Astrocyte (in vitro differentiated cells and primary cell): ENCODE measurements at places on chromosomes 2 and 18.

GRCh38 chr18:8658858-8659485 is 46.4 kb upstream of the MTCL1 start:
- DNase-seq, result no peak

- no peak for DNase-seq
Observed at GRCh38 chr18:48829443-48830149, 121.2 kb downstream of the SMAD7 start.

- peak; percentile 7 for DNase-seq
Observed at GRCh38 chr18:56992777-56993176, 154.1 kb upstream of the BOD1L2 start.

GRCh38 chr2:228180181-228181097 is 1.0 kb downstream of the SPHKAP start:
- DNase-seq, result no peak

DNA sequence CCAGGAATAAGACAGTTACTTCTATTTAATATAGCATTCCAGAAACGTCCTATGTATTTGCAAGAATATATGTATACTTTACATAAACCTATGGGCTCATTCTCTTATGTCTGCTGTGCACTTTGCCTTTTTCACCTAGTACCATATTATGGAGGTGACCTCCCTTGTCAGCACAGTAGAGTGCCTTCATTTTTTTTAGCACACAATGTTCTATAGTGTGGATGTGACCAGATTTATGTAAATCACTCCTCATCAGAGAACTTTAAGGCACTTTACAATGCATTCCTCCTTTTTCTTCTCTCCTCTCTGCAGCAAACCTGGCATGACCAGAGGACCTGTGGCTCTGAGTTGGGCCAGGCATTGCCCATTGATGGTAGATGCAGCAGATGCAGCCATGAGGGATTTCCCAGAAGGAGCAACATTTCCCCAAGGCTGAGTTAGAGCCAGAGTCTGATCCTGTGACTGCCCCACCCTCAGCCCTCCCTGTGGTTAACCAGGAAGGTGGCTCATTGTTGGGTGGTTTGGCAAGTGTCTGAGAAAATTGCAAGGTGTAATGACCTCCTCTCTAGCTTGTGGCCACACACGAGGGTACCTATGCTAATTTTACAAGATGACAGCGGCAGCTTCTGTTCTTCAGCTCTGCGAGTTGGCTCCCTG is 76.5 kb upstream of the DLX2 start:
- DNase-seq, result peak; percentile 75

DNA sequence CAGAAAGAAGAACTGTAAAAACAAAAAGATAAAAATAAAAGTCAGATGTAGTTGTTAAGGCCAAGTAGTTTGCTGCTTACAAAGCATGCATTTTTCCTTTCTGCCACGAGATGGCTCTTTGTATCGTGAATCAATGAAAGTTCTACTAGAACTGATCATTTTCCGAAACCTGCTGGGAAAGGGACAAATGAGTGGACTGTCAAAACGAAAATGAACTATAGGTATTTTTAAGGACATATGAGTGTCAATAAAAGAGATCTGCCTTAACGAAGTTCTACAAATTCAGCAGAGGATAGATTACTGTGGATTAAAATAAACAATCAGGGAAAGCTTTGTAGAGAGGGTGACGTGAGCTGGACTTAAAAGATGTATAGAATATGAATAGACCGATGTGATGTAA is 15.0 kb upstream of the ELOA2 start:
- peak; percentile 33 for DNase-seq

DNA sequence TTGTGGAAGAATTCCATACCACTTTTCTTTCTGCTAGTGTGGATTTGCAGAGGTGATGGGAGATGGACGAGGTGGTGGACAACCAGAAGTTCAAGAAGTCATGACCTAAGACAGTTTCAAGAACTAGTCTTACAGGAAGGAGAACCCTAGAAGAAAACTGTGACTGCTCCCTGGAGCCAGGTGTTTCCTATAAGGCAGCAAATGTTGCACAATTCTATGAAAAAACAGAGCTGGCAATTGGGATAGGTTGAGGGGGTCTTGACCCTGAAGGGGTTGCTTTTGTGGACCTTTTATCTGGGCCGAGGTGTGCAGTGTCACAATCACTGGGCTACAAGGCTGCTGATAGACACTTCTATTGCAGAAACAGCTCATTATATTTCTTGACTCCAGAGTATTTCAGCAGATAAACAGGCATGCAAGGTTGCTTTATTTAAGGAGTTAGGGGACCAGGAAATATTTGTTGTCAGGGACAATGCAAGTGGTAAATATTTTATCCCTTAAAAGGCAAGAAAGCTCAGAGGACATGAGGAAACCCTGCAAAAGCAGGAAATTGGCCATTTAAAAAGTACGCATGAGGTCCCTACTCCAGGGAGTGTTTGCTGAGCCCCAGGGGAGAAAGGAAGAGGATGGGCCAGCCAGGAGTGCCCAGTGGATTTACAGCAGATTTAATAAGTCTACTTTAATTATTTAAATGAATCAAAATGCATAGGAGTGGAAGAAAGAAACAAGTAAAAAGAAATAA is 22.9 kb downstream of the APCDD1 start:
- no peak for DNase-seq

DNA sequence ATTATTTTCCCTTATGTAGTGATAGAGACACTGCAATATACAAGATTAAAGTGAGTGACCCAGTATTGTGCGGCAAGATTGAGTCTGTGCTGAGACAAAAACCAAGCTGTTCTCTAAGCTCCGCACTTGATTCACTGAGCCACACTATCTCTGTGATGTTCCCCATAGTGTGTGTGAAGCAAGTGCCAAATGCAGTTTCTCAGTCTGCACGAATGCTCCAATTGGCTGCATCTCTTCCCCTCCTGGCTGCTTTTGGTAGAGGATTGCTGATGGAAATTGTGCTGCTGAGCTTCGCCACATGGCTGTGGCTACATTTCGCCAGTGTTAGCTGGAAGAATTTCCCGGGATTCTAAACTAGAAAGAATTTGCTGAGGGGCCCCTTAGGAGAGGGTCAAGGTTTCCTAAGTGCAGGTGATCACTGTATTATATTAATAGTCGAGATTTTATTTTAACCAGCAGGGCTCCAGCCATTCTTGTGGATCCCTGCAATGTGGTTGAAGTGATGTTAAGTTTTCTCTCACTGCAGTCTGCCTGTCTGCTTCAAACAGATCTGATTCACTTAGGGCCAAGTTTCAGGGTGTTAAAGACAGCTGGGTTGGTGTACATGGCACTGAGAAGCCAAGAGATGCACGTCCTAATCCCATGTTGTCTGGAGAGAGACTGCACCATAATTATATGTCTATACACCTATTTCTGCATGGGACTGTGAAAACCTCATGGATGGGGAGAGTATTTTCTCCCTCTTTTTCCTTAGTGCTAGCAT is 317.2 kb downstream of the DCC start:
- DNase-seq, result no peak

- no peak for DNase-seq
Observed at GRCh38 chr2:17254421-17254820, 263.8 kb downstream of the RAD51AP2 start.

DNA sequence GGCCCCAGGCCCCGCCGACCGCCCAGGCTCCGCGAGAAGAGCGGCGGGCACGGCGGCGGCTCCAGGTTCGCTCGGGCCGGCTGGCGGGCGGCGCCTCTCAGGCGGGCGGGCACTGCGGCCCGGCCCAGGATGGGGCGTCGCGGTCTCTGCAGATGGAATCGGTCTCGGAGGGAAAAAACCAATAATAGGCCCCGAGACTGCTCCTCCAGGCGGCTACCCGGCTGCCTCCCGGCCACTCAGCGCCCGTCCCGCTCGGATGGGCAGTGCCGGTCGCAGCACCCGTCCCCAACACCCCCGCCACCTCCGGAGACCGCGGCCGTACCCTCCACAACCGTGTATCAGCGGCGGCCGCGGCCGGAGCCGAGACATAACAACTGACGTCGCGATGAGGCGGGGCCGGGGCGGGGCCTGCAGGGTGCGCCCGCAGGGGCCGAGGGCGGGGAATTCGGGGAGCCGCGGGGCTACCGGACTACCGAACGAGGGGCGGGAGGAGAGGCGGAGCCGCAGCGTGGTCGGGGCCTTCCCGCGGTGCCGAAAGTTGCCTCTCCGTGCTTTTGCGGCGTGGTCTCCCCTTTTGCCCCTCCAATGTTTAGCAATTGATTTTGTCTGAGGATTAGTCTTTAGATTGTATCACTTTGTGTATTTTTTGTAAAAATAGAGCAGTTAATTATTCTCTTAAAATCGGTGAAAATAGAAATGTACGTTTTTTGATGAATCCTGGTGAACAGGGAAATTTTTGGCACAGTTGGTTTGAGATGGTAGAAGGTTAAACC is at the start of gene RNF103:
Gene RNF103 (minus strand): TSS at position 372 of the 773 bp plus-strand sequence. CDS start 979 bp downstream, outside the sequence.
- DNase-seq, result peak; percentile 75

GRCh38 chr2:118065015-118065706 is 23.1 kb upstream of the INSIG2 start:
- DNase-seq, result no peak

- no peak for DNase-seq
Observed at GRCh38 chr18:13318731-13319501, 100.4 kb downstream of the LDLRAD4 start.

- DNase-seq, result no peak
Observed at GRCh38 chr2:183592271-183592670, 468.0 kb downstream of the NUP35 start.

DNA sequence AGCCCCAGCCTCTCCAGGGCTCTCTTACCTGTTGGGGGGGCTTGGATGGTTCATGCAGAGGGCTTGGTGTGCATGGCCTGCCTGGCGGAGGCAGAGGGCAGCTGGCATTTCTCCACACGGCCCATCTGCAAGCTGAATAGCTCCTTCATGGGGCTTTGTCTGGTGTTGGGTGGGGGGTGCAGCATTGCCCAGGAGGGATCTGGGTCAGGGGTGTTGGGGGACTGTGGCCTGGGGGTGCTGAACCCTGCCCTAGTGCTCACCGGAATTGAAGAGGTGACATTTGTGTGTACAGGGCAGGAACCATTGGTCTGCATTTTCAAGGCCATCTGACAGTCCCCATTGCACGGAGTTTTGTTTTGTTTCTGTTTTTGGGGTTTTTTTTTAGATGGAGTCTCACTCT is 58.8 kb upstream of the HAAO start:
- no peak for DNase-seq

- no peak for DNase-seq
Observed at GRCh38 chr2:145067549-145068030, 547.7 kb upstream of the ZEB2 start.

- DNase-seq, result no peak
Observed at GRCh38 chr2:79612999-79613398, 100.1 kb downstream of the CTNNA2 start.

GRCh38 chr2:101802329-101802728 is 104.8 kb downstream of the MAP4K4 start:
- no peak for DNase-seq

- peak; percentile 42 for DNase-seq
Observed at GRCh38 chr2:236665572-236666118, 96.0 kb downstream of the ACKR3 start.

DNA sequence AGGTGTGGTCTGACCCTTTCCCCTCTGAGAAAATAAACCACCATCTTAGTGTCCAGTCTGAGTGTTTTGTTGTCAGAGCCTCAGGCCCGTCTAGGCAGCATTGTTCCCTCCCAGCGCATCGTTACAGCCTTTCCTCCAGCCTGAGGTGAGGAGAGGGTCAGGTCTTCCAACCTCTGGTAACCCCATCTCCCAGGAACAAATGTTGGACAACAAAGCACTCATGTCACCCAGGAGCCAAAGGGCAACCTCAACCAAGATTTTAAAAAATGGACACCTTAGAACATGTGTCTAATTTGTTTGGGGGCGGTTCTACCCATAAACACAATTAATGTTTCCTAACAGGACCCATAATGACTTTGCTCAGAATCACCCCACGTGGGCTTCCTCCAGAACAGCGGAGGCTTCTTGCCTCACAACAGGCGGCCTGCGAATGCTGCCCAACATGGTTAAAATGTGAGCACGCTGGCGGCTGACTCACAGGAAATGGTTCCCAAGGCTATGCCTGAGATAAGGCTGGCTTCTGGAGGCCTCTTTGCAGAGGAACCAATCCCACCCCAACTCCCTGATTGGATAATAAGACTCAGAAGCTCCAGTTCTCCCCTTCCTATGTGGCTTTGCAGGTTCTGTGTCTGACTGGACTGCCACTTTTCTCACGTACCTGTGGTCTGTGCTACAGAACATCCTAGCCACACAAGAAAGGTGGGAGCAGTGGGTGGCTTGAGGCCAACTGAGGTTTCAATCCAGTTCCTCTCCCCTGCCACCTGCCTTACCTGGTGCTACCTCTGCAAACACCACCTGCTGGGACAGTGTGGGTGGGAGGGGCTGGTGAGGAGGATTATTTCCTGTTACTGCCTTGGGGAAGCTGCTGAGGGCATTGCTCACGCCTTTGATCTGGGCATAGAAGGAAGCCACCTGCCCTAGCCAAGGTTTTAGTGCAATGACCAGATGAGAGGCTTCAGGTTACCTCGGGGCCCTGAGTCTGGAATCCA is 108.8 kb downstream of the B3GNT2 start:
- peak; percentile 93 for DNase-seq

GRCh38 chr2:232593982-232594381 is 39.4 kb upstream of the EFHD1 start:
- no peak for DNase-seq

GRCh38 chr2:14137643-14138042 is 494.9 kb upstream of the LRATD1 start:
- no peak for DNase-seq

DNA sequence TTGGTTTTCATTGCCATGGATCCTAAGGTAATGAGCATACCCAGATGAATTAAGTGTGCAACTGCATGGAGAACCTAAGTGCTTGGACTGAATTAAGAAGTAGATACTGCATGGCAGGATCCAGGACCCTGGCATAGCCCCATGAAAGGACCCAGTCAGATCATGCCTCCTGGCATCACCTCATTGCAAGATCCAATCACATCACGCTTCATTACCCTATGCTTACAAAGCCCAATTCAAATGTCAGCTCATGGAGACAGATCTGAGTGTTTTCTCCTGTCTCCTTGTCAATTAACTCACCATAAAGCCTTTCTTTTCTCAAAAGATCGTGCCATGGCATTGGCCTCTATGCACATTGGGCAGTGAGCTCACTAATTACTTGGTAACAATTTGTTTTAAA is 519.8 kb upstream of the ZNF804A start:
- DNase-seq, result no peak

GRCh38 chr2:71759060-71759459 is 305.7 kb downstream of the DYSF start:
- DNase-seq, result peak; percentile 48

- DNase-seq, result peak; percentile 18
Observed at GRCh38 chr2:127067620-127068350, 39.2 kb downstream of the BIN1 start.

- DNase-seq, result peak; percentile 90
Observed at GRCh38 chr2:9178904-9179571, 27.6 kb upstream of the ASAP2 start.

GRCh38 chr2:111069722-111070121 is 51.0 kb upstream of the BCL2L11 start:
- DNase-seq, result no peak

DNA sequence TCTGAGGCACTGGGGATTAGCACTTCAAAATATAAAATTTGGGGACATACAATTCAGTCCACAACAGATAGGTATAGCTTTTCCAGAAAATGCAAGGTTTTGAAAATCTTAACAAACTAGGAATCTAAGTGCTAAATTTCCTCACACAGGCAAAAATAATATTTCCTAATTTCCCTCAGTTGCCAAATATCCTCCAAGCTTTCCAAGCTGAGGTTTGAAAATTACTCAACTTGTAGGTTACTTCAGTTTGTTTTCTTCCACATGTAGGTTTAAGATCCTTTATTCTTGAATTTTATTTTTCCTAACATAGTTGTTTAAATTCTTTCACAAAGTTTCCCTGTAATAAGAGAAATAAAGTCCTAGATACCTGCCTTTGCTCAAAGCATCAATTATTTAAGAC is 192.9 kb upstream of the NRXN1 start:
- DNase-seq, result no peak
